Activated CD4-positive, alpha-beta T cell treated with anti-CD3 and anti-CD28 coated beads, Interleukin-2, amount 10 ng/mL, durations not matched to agents 7 days and 5 days (primary cell): ENCODE measurements at places on chromosomes 6 and 20. TPM values are rescaled to one million over a fixed set of nuclear protein-coding genes. Genes with fewer than 3 reads are reported as not detected.

DNA sequence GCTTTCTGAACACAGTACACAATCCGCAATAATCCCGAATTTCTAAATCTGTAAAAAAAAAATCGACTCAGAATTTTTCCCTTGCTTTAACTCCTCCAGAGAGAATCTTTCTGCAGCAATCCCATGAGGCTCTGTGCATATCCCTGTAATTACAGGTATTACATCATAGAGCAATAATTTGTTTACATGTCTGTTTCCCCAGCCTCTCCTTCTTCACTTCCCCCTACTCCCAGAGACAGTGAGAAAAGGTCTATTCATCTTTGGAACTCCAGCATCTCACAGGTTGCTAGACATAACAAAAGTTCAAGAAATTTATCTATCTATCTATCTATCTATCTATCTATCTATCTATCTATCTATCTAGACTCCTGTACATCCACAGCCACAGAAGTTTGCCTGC is 26.0 kb downstream of the KLHL31 start:
- H3K4me1 ChIP-seq, result peaks cover 2% of the 10 kb centered on the region
- H3K27ac ChIP-seq, result no peak overlapping the region
- H3K36me3 ChIP-seq, result no peaks in the 10 kb centered on the region
- no peak for DNase-seq
- H3K4me3 ChIP-seq, result no peak overlapping the region

GRCh38 chr6:32153564-32154513 is at the start of gene PPT2:
Gene PPT2 (plus strand): TSS chr6:32154141. CDS start chr6:32154595, 454 bp downstream.
- peak within 1 kb of the TSS; percentile 90 for H3K27ac ChIP-seq
- H3K4me3 ChIP-seq, result peak within 1 kb of the TSS; percentile 97
- H3K36me3 ChIP-seq, result peaks cover 1% of the 10 kb centered on the region

DNA sequence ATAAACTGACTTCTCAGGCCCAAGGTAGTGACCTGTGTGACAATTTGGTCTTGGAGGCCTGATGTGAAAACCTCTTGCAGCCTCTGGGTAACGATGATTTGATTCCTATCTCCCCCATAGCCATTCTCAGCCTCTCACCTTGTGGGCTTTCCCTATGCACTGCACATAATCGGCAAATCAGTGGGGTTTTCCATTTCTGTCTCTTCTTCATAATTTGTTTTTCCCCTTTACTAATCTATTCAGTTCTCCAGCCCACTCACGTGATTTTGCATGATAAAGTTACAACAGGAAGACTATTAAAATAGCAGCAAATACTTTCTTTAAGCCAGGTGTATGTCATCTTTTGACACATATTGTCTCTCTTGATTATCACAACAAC is 893.7 kb downstream of the TFAP2A start:
- no peaks in the 10 kb centered on the region for H3K36me3 ChIP-seq
- H3K4me3 ChIP-seq, result no peak overlapping the region
- DNase-seq, result no peak
- no peaks in the 10 kb centered on the region for H3K4me1 ChIP-seq
- no peak overlapping the region for H3K27ac ChIP-seq

GRCh38 chr6:28824793-28825731 is 98.7 kb downstream of the TRIM27 start:
- H3K36me3 ChIP-seq, result no peaks in the 10 kb centered on the region
- no peak for DNase-seq
- peaks cover 12% of the 10 kb centered on the region for H3K4me1 ChIP-seq
- H3K27ac ChIP-seq, result no peak overlapping the region
- H3K27me3 ChIP-seq, result peaks cover 69% of the 10 kb centered on the region
- no peak overlapping the region for H3K4me3 ChIP-seq

GJA1 gene
- not detected for total RNA-seq

MAPK13 gene
- total RNA-seq, result 29.9 TPM

ARHGAP18 gene
- 7.5 TPM for total RNA-seq
